ENCODE measurements at places on chromosomes 11 and 22. TPM values are rescaled to one million over a fixed set of nuclear protein-coding genes. Genes with fewer than 3 reads are reported as not detected.

CD3E gene
- not detected for total RNA-seq

HBE1 gene
- total RNA-seq = not detected

TMEM151A gene
- total RNA-seq = not detected

SPTBN2 gene
- total RNA-seq = 26.3 TPM

OR6T1 gene
- not detected for total RNA-seq

ABCC8 gene
- total RNA-seq = not detected

SLN gene
- not detected for total RNA-seq

CARD10 gene
- 27.5 TPM for total RNA-seq

PC gene
- total RNA-seq = 5.5 TPM

OR52I2 gene
- total RNA-seq = not detected

CASP5 gene
- total RNA-seq = not detected

GAB4 gene
- not detected for total RNA-seq

MN1 gene
- total RNA-seq = 0.32 TPM

SHANK2 gene
- not detected for total RNA-seq

MMP8 gene
- total RNA-seq = not detected

ZP1 gene
- total RNA-seq = not detected

GLYAT gene
- not detected for total RNA-seq

OR51F2 gene
- not detected for total RNA-seq

APOL3 gene
- total RNA-seq = 104 TPM

IZUMO1R gene
- total RNA-seq = not detected

TRIM51 gene
- not detected for total RNA-seq

LMNTD2 gene
- total RNA-seq = 0.65 TPM

ELFN2 gene
- total RNA-seq = under 0.01 TPM

BLID gene
- 5.5 TPM for total RNA-seq

MAP4K2 gene
- 37.7 TPM for total RNA-seq

PARVA gene
- total RNA-seq = 17.6 TPM

TENM4 gene
- total RNA-seq = 2.3 TPM

NLRP6 gene
- not detected for total RNA-seq
